ENCODE measurements at places on chromosomes 2 and 18.

DNA sequence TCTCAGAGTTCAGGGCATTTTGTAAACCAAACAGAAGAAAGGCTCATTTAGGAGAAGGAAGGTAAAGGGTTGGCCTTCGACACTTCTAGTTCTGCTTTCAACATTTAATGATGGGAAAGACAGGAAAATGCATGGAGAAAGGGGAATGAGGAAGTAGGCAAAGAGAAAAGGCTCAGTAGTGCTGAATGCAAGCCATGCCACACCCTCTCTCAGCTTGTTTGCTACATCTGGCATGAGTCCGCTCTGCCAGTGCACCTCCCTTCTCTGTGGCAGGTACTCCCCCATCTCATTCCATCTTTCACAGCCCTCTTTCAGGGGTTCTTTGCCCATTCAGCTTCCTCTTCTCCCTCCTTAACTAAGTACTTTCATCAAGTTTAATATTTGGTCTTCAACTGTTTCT is 120.9 kb upstream of the ITGB6 start:
- DNase-seq = no peak

GRCh38 chr2:126952216-126952615 is 53.5 kb downstream of the TEX51 start:
- DNase-seq = no peak

- no peak for DNase-seq
These were observed 9.8 kb downstream of the CKAP2L start for GRCh38 chr2:112754564-112754963.

DNA sequence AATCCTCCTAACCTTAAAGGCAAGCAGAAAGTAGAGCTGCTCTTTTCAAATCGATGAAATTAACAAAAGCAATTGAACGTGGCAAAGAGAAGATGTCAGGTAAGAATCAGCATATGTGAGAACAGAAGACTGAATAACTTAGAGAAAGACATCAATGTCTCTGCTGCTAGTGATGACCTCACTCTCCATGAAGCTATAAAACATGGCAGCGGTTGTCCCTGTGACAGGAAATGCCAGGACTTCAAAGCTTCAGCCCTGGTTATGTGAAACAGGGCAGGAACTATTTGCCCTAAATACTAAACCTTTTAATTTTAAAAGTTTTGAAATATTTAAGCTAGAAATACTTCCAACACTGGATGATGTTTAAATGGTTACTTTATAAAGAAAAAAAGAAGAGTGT is 383.7 kb downstream of the XIRP2 start:
- DNase-seq = no peak

DNA sequence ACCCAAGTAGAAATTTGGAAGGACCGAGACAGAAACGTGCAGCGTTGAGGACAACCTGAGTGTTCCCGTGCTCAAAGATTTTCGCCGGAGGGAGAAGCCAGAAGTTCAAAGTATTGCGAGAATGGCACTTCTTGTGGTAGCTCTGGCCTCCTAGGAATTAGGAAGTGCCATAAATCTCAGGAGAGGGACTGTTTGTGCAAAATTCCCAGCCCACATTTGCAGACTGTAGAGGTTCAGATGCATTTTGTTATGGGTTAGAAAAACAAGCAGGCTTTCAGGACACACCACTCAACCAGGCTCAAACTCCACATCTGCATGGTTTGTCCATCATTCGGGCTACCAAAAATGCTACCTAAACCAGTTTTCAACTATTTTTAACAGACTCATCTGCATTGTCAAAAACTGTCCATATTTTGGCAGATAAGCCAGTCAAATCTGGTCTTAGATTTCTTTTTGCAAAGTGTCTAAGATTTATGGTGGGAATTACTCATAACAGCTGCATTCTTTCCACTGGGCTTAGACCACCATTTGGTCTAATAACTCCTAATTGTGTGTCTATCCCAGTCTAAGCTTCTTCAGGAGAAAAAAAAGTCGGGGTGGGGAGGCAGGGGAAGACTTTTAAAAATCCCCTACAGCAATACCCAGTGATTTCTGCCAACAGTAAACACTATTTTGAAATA is 422.9 kb downstream of the ARHGAP15 start:
- DNase-seq = no peak

DNA sequence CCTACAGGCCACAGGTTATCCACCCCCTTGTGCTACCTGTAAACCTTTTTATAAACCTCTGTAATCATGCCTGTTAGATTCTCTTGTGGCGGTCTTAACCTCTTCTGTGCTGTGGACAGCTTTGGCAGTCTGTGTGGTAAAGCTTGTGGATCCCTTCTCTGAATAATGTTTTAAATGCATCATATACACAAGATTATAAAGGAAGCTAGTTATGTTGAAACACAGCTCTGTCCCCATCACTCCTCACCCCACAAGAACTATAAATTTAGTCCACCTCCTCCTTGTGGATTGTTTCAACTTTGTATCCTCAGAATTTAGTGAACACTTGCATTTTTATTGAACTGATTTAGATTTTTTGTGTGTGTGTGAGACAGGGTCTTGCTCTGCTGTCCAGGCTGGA is 107.7 kb downstream of the ICA1L start:
- no peak for DNase-seq

- DNase-seq = no peak
These were observed 98.0 kb downstream of the SMAD7 start for GRCh38 chr18:48852794-48853193.

DNA sequence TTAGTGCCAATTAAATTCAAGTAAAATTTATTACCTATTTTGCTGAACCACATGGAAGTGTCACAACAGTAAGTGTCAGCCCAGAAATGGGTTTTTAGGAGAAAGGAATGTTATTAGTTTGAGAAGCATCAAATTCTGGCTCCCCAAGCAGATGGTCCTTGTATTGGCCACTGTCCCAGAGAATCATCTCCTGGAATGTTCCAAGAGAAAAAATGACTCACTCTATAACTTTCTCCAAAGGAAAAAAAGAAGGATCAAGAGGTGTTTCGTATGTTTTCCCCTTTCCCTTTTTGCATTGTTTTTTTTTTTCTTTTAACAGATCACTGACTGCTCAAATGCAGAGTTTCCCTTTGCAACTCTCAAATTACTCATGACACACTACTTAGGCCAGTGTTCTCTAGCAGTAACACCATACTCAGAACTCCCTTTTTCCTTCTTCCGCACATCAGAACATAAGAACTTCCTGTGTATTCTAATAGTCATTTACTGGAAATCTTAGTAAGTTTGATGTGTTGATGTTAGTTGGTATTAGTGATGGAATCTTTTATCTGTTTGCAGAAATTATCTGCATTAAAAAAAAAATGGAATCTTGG is 390.3 kb downstream of the GPD2 start:
- DNase-seq = no peak

DNA sequence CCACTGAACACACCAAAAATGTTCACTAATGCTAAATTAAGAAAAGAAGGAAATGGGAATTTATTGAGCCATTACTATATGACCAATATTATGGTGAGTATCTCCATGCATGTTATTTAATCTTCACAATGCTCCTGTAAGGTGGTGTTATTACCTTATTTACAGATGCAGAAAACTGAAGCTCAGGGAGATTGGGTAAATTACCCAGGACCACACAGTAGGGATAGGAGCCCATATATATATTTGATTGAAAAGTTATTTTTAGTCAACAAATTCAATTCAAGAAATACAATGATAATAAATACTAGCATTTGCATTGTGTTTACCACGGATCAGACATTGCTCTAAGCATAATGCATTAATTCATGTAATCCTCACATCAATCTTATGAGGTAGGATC is 202.2 kb upstream of the FBXO11 start:
- DNase-seq = no peak

DNA sequence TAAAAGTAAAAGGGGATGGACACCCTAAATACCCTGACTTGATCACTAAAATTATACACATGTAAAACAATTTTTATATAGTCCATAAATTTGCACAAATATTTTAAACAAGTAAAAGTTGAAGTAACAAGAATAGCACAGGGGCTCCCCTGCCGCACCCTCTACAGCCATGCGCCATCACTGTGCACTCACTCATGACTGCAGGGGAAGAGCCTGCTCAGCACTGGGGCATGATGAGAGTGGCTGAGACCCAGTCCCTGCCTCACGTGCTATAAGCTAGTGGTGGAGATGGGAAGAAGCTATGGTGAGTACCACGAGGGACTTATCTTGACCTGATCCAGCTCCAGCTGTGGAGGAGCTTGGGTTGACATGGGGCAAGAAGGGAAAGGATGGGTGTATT is 46.9 kb upstream of the MYO1B start:
- no peak for DNase-seq

- no peak for DNase-seq
These were observed 705 bp upstream of the TEX261 start for GRCh38 chr2:70995426-70995729.

DNA sequence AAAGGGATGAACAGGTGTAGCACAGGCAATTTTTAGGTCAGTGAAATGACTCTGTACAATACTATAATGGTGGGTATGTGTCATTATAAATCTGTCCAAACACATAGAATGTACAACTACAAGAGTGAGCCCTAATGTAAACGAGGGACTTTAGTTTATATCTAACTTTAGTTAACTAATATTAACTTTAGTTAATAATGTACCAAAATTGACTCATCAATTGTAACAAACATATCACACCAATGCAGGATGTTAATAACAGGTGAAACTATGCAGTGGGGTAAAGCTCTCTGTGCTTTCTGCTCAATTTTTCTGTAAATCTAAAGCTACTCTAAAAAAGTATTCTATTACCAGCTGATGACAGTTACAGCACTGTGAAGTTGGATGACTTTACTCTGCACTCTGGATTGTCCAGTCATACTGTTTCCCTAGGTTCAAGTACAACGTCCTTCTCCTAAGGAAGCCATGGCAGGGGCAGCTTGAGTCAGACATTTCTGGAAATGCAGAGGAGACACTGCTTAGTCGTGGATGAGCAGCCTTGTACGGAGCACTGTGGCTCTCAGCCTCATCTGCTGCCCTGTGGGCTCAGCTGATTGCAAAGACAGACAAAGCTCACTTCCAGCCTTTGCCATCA is 26.1 kb downstream of the TGFA start:
- no peak for DNase-seq

DNA sequence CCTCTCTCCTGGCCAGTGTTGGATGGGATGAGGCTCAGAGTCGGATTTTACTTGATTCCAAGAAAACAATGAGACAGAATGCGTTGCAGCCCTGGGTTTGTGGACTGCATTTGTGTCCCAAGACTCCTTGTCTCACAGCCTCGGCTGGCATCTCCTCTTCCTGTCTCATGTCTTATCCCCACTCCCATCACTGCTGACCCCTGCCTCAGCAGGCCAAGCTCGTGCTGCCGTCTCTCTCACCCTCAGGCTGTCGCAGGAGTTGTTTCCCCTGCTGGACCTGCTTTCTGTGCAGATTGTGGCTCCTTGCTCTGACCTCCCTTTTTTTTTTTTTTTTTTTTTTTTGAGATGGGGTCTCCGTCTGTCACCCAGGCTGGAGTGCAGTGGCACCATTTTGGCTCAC is 70.2 kb upstream of the RALBP1 start:
- DNase-seq = no peak

DNA sequence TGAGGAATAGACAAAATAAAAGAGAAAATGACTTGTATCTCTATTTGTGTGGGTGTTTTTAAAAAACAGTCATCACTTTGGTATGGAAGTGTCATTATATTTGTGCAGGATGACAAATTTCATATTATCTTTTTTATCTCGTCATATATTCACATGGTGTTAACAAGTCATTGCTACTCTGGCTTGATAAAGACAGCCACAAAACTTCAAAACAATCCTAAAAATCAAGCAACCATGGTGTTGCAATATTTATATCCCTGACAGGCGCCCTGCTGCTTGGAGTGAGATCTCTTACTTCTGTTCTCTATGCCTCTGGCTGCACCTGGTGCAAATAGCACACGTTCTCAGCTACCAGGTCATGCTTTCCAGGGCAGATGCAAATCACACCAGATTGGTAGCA is 278.0 kb upstream of the EPHA4 start:
- no peak for DNase-seq

DNA sequence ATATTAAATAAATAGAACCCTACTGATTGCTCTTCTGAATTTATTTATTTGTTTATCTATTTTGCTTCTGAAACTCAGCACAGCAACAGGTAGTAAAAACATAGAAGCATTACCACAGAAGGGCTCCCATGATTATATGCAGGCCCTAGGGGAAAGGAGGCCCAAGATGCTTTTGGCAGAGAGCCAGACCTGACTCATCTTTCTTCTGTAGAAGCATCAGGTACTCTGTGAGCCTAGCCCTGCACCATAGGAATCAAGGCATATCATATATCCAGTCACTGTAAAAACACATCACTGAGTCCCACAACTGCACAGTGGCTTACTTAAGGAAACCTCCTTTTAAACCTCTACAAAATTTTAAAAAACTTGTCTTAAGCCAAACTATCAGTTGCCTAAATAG is 1.8 kb downstream of the SCN9A start:
- no peak for DNase-seq

GRCh38 chr2:228197504-228197903 is 16.0 kb upstream of the SPHKAP start:
- no peak for DNase-seq

DNA sequence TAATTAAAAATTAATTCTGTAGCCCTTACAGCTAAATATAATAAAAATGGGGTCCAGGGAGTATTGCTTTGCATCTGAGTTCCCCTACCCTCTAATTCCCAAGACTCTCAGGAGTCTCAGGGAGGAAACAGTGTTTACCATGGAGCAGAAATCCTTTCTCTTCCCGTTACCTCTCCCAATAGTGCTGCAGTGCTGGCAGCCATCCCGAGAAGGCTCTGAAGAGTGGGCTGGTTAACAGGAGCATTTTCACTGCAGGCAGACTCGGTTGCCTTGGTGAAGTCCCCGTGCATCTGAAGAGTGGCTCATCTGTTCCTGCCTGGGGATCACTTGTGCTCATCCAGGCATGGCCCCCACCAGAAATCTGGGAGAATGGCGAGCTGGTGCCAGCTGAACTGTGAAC is 41.8 kb upstream of the TMEM178A start:
- no peak for DNase-seq

GRCh38 chr18:22103647-22104031 is 65.8 kb upstream of the GATA6 start:
- no peak for DNase-seq

- DNase-seq = no peak
These were observed 108.6 kb upstream of the TEKT4 start for GRCh38 chr2:94762600-94762999.

GRCh38 chr2:120856421-120856862 is 120.8 kb downstream of the GLI2 start:
- no peak for DNase-seq

DNA sequence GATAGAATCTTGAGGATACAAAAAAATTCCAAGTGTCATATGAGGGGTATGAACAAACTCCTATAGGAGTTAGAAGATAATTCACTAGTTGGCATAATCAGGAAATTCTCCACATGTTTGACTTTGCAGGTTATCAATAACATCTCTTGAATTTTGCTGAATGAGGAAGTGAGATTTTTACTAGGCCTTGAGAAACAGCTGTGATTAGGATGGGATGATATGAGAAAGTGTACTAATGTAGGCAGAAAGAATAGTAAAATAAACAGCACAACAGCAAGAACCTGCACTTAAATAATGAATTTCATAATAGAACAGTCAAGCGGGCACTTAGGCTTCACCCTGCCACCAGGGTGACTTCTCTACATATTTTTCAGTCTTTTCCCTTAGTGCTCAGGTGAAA is 570.8 kb upstream of the CRIM1 start:
- DNase-seq = no peak
